ENCODE measurements at places on chromosomes 4 and X.

GRCh38 chr4:77141964-77142645 is 14.9 kb upstream of the CCNG2 start:
- DNase-seq: no peak

DNA sequence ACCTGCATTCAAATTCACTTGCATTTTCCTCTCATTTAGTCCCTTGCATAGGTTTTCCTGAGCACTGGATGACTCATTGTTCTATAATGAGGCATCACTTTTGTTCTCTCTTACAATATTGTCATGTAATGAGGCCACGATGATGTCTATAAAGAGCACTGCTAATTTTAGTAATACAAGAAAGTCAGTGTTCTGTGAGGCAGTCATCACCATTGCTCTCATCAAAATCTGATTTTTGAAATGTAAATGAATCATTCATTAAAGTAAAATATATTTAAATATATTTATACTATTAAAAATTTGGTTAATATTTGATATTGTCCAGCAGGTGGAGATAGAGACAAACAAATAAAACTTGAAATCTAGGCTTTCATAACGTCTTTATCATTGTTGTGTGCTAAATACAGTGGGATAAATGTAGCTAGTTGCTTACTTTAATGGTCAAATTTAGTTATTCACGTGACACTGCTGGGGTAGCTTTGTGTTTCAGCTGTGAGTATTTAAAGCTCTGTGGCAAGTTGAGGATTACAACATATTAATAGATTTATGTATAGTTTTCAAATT is 15.4 kb downstream of the HMGB2 start:
- DNase-seq: peak; percentile 35

GRCh38 chrX:8413279-8413678 is 51.4 kb upstream of the VCX3B start:
- DNase-seq: no peak

GRCh38 chr4:42339935-42340406 is 57.3 kb upstream of the SHISA3 start:
- DNase-seq: no peak

- no peak for DNase-seq
Observed at GRCh38 chrX:49877397-49878101, 1.7 kb upstream of the USP27X start.

DNA sequence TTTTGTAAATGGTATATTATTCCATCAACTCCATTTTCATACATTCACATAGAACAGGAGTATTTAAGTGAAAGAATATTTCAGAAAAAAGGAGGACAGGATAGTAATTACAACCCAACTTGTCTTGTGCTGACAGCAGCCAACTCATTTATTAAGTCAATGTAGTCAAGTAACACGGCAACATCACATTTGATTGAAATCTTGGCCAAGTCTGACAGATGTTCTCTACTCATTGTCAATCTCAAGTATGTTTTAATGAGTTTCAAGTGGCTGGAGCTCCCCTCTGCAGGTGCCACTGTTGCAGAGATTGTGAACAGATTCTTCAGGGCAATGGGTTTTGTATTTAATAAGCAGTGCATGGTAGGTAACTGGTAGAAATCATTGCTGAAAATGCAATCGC is 332.5 kb downstream of the C4orf33 start:
- peak; percentile 71 for DNase-seq

- no peak for DNase-seq
Observed at GRCh38 chrX:9442056-9442455, 22.8 kb upstream of the TBL1X start.

DNA sequence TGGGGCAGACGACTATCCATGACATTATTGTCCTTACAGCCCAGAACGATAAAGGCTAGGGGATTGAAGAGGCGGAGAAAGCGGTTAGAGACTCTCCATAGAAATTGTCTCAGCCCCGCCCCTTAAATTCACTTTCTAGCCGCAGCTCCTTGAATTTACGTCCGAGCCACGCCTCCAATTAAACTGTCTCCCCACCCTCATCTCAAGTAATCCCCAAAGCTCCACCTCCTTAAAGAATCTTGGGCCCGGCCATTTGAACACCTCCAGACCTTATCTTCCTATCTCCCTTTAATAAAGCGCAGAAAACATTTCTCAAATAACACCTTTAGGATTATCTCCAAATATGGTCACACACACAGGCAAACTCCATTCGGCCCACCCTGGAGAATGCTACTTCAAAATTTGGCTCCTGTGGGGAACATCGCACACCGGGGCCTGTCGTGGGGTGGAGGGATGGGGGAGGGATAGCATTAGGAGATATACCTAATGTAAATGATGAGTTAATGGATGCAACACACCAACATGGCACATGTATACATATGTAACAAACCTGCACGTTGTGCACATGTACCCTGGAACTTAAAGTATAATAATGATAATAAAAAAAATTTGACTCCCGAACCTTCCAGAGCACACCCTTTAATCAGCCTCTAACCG is 7.2 kb upstream of the MAGIX start:
- no peak for DNase-seq

GRCh38 chrX:108224727-108225621 is 133.4 kb downstream of the ATG4A start:
- no peak for DNase-seq

GRCh38 chrX:47200385-47201150 is 6.9 kb downstream of the UBA1 start:
- no peak for DNase-seq

- DNase-seq: no peak
Observed at GRCh38 chr4:163395055-163395454, 51.4 kb downstream of the NPY5R start.

GRCh38 chrX:35880601-35881000 is 38.9 kb upstream of the CFAP47 start:
- no peak for DNase-seq

GRCh38 chr4:140277576-140277975 is 95.9 kb upstream of the SCOC start:
- no peak for DNase-seq

- DNase-seq: no peak
Observed at GRCh38 chr4:121168446-121169281, 4.5 kb upstream of the TNIP3 start.

GRCh38 chrX:34559325-34559724 is 97.8 kb downstream of the TMEM47 start:
- DNase-seq: no peak

- no peak for DNase-seq
Observed at GRCh38 chr4:93693141-93693540, 135.4 kb upstream of the ATOH1 start.

DNA sequence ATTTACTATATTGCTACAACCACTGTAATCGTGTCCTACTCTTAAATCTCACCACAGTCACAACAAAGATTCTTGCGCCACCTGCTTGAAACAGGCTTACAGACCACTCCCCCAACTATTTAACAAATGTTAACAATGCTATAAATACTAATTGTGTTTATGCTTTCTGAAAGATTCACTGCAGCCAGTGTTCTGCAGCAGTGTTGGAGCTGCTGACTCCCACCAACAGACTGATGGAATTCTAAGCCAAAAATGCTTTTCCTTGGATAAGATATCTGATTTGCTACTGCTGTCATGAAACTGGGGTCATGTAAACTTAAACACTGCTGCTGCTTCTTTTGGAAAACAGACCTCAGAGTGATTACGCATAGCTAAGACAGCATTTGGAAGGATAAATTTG is 244.2 kb upstream of the MAB21L2 start:
- DNase-seq: no peak

DNA sequence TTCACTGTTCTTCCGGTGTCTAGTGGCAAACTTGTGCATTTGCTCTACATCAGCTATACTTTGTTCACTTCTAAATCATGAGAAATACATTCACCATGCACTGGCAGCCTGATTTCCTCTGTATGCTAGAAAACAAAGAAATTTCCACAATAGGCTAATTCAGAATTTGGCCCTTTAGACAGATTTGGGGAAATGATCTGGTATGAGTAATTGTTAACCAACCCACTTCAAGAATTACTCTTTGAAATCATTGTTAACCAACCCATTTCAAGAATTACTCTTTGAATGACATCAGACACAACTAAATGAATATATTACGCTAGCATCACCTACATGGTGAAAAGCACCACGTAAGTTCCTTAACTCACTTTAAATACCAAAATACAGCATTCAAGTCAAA is 14.6 kb downstream of the APBB2 start:
- DNase-seq: no peak

DNA sequence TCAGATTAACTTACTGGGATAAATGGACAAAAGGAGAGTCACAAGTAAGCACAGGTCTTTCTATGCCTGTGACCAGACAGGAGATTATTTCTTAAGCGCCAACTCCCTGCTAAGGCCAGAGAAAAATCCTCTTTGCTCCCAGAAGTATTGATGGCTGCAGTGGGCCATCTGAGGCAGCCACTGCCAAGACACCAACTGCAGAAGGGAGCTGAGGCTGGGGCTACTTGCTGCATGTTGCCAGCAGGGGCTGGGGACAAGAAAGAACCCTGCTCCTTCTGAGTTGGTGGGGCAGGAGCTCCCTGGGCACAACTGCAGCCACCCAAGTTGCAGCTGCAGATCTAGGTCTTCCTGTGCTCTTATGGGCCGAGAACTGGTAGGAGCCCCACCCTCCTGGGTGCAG is 1075.3 kb downstream of the PCDH18 start:
- no peak for DNase-seq

DNA sequence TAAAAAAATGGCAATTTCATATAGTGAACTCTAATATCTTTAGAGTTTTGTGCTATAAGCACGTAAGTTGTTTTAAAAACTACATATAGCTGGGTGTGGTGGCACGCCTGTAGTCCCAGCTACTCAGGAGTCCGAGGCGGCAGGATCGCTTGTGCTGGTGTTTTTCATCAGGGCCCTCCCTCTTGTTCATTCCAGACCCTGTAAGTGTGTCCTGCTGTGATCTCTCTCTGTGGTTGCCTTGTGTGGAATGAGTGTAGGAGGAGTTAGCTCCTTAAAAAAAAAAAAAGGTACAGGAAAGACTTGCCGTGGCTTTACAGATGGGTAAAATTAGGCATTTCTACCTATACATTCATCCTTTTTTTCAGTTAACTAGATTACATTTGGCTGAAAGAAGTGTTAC is 35.4 kb downstream of the RBBP7 start:
- no peak for DNase-seq

- no peak for DNase-seq
Observed at GRCh38 chr4:123433976-123434375, 37.4 kb downstream of the SPRY1 start.

GRCh38 chr4:10051517-10052135 is 30.3 kb upstream of the SLC2A9 start:
- DNase-seq: no peak

DNA sequence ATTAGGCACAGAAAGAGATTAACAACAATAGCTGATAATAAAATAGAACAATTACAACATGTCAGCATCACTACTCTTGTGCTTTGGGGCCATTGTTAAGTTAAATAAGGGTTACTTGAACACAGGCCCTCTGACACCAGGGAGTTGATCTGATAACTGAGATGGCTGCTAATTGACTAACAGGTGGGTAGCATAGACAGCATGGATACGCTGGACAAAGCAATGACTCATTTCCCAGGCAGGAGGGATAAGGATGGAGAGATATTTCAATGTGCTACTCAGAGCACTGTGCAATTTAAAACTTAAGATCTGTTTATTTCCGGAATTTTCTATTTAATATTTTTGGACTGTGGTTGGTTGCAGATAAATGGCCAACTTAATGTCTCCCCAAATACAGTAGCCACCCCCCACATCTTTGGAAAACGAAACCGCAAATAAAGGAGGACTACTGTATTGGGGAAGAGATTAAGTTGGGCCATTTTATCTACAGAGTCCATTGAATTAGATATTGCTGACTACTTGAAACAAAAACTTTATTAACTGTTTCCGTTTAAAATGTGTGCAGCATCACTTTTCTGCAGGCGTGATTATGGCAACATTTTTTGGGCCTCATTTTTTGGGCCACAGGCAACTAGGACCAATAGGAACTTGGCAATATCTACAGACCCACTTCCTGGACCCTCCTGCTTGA is 200.6 kb upstream of the KLF3 start:
- no peak for DNase-seq

GRCh38 chr4:118271788-118272187 is 81.0 kb downstream of the PRSS12 start:
- DNase-seq: no peak

GRCh38 chrX:126770179-126770578 is 49.4 kb upstream of the PRR32 start:
- no peak for DNase-seq

DNA sequence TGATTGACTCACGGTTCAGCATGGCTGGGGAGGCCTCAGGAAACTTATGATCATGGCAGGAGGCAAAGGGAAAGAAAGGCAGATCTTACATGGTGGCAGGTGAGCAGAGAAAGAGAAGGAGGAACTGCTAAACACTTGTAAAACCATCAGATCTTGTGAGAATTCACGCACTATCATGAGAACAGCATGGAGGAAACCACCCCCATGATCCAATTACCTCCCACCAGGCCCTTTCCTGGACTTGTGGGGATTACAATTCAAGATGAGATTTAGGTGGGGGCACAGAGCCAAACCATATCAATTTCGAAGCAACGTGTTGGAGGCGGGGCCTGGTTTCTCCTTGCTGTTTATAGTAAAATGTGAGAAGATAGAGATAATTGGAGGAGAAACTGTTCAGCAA is 167.4 kb downstream of the GABRB1 start:
- no peak for DNase-seq

- no peak for DNase-seq
Observed at GRCh38 chr4:58453956-58454355, 1343.8 kb upstream of the IGFBP7 start.

GRCh38 chr4:25525896-25526295 is 129.8 kb upstream of the SLC34A2 start:
- DNase-seq: no peak

DNA sequence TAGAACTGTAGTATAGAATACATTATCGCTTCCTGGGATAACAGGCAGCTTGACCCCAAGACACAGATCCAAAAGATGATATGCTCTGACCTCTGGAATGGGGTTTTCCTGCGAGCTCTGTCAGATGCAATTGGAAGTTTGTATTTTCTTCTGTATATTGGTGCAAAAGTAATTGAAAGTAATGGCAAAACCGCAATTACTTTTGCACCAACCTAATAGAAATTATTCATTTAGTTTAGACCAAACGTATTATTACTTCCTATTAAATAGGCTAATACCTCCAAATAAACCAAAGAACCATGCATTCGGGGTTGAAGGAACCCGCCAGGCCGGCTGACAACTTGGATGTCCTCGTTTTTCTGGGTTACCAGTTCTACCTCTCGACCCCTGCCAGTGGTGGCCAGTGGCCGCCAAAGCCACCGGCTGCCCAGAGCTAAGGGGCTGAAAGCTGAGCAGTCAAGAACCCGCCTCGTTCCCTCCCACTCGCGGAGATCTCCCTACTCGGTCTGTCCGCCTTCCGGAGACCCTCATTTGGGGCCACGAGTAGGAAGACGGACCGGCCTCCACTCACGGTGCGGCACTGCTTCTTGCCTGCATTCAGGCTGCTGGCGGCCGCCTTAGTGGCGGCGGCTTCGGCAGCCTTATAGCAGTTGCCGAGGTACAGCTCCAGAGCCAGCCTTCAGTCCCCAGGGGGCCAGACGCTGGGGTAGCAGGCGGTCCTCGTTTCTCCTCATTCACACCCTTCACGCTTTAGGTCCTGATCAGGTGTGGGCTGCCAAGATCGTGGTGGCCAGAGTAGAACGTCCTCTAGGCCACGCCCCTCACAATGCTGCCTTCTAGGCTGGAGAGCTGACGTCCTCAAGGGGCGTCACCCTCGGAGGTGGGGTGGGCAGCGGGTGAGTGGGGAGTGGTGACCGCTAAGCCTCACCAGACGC is 121.9 kb downstream of the RBMX2 start:
- DNase-seq: peak; percentile 26
